ENCODE measurements at places on chromosomes 2 and 18.

DNA sequence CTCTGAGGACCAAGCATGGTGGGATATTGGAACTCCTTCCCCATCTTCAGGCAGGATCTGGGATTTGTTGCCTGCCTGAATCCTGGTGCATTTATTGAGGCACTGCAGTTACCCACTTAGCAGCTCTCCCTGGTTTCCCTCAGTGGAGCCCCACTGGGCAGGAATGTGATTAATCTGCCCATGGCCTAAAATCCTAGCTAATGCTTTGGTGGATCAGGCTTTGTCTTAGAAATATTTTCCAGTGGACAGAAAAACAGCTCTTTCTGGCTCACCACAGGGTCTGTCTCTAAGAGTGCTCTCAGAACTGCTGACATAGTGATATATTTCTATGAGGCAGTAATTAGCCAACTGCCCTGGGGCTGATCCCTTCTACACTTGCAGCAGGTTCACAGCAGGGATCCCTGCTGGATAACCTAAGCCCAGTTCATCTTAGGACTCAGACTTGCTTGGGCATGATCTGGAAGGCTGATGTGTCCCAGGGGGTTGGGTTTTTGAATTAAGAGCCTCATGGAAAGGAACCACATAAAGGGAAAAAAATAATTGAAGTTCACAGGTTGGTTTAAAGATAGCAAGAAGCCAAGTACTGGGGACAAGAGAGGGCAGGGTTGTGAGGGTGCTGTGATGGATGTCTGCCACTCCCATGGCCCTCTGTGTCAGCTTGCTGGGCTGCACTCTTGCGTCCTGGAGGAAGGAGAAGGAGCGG, 44.3 kb upstream of the ZDBF2 start:
- DNase-seq = no peak

- DNase-seq = no peak
Observed at GRCh38 chr2:120461546-120462537, 115.9 kb downstream of the INHBB start.

GRCh38 chr18:58886864-58887612, 22.4 kb downstream of the ZNF532 start:
- DNase-seq = no peak

- no peak for DNase-seq
Observed at GRCh38 chr2:46812361-46813019, 103.1 kb downstream of the MCFD2 start.

GRCh38 chr2:153871231-153872221, at the start of gene GALNT13:
GALNT13 (plus strand) TSS chr2:153871922.
- no peak for DNase-seq

All from activated naive CD4-positive, alpha-beta T cell (primary cell).